ENCODE measurements at places on chromosomes 1 and 21.

GRCh38 chr1:21818656-21819055 is 6.6 kb downstream of the LDLRAD2 start:
- no peak for DNase-seq

DNA sequence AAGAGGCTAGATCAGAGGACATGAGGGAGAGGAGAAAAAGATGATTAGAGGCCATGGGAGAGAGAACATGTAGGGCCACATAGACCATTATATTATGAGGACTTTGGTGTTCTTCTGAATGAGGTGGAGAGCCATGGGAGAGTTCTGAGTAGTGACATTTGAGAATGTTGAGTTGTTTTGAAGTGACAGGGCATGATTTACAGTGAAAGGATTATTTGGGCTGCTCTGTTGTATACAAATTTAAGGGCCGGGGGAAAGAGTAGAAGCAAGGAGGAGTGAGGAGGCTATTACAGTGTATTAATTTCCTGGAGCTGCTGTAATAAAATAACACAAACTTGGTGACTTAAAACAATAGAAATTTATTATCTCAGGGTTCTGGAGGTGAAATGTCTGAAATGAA is 102.5 kb upstream of the RGS4 start:
- no peak for DNase-seq

DNA sequence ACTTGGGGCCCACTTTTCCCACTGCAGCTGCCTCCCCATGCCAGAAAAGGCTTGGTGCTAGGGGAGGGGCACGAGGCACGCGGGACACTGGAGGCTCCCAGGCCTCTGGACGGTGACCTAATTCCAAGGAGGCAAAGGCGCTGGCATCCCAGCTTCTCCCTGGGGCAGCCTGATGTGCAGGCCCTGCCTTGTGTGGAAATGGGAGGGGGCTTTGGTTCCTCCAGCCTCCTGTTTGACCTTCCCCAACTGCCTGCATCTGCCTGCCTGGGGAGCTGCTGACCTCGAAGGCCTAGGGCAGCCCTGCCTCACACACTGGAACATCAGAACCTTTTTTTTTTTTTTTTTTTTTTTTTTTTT is 39.9 kb downstream of the KIAA1614 start:
- no peak for DNase-seq

- no peak for DNase-seq
Observed at GRCh38 chr1:82034812-82035211, 234.1 kb downstream of the ADGRL2 start.

Data from NCI-H1417 treated with DMSO at 0.1 percent for 48 hours (cell line).